PC-9 (cell line): ENCODE measurements at places on chromosomes 3 and 15. TPM values are rescaled to one million over a fixed set of nuclear protein-coding genes. Genes with fewer than 3 reads are reported as not detected.

The FOXL2 gene
- total RNA-seq = not detected in 2 replicates

The ADAMTSL3 gene
- 3.2 and 5.0 TPM in 2 replicates for total RNA-seq

The GNAT1 gene
- 0.48 TPM in 1 of 2 replicates, not detected in the other for total RNA-seq

The SLC9C1 gene
- not detected in 2 replicates for total RNA-seq

The CLRN1 gene
- not detected in 2 replicates for total RNA-seq

The LRRIQ4 gene
- 1.3 TPM in 2 replicates for total RNA-seq

The STRC gene
- 0.59 and 1.3 TPM in 2 replicates for total RNA-seq

The ARMC8 gene
- 32.2 and 32.4 TPM in 2 replicates for total RNA-seq

The CPA3 gene
- total RNA-seq = not detected in 2 replicates

The KIF15 gene
- total RNA-seq = 16.5 and 25.8 TPM in 2 replicates

The NANOGP8 gene
- total RNA-seq = not detected in 2 replicates

The CTXN2 gene
- not detected in 2 replicates for total RNA-seq

The ZBTB20 gene
- 23.4 and 26.5 TPM in 2 replicates for total RNA-seq

The MKRN3 gene
- total RNA-seq = 26.1 and 28.0 TPM in 2 replicates

The PROS1 gene
- total RNA-seq = 0.25 and 0.57 TPM in 2 replicates

DNA sequence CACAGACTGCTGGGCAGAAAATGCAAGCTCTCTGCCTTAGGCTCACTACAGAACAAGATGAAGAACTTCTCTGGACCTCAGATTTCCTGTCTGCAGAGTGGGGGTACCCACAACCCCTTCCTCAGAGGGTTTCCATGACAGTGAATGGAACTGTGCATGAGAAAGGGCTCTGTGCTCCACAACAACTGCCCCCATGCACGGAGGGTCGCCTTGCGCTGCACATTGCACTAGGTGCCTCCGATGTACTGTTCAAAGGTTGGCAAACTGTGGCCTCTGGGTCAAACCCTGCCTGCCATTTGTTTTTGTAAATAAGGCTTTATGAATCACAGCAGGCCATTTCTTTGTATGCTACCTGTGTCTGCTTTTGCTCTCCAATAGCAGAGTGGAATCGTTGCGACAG, 172.0 kb downstream of the RAB11A start:
- no peak for DNase-seq

DNA sequence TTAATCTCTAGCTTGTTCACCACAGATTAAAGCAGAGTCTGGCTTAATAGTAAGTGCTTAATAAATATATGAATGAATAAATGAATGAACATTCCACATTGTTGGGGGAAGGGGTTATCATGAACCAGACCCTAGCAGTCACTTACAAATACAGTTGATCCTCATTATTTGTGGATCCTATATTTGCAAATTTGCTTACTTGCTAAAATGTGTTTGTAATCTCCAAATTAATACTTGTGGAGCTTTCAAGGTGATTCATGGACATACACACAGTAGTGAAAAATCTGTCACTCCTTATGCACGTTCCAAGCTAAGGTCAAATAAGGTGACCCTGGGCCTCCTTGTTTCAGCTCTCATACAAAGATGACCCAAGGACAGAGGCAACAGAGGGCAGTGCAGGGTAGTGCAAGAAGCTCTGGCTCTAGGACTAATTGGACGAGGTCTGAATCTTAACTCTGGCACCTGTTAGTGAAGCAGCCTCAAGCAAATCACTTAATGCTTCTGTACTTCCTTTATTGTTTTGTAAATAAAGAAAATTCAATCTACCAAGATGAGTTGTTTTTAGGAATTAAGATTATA, 112.8 kb upstream of the C2CD4B start:
- no peak for DNase-seq

GRCh38 chr3:184952671-184953070, 140.7 kb downstream of the VPS8 start:
- no peak for DNase-seq

- DNase-seq = no peak
Observed at GRCh38 chr3:24657870-24658510, 163.3 kb upstream of the THRB start.

DNA sequence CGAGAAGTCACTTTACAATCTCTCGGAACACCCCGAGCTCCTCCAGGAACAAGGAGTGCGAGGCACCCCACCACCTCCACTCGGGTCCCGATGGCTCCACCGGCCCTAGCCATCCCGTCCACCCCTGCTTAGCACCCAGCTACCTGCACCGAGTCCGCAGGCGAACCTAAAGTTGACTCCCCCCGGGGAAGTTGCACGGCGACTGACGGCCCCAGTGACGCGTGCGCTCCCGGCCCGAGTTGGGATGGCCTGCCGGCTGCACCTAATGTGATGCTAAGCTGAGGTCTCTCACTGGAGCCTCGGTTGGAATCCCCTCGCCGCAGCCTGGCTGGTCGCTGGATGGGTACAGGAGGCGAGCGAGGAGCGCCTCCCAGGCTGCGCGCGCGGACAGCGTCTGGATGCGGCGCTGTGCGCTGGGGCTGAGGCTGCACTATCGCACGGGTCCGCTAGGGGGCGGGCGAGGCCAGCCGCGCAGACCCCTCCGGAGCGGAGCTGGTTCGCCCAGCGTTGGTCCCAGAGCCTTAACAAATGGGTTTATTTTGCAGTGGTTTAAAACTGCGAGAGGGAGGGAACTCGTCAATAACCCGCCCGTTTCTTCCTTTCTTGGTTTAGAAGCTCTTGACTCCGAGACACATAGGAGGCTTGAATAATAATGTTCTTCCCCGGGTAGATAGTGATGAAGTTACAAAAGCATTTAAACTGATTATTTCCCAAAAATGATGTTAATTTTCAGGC, at the start of gene OXTR:
OXTR (minus strand) TSS at position 526 of the 735 bp plus-strand sequence. CDS start 1,426 bp downstream, outside the sequence.
- peak; percentile 80 for DNase-seq

GRCh38 chr3:170128977-170129431, 52.5 kb downstream of the PHC3 start:
- no peak for DNase-seq

- DNase-seq = peak; percentile 49
Observed at GRCh38 chr15:65101411-65101890, 13.5 kb downstream of the UBAP1L start.

GRCh38 chr3:127082066-127082465, 99.2 kb downstream of the PLXNA1 start:
- DNase-seq = no peak

GRCh38 chr15:70435872-70436271, 327.5 kb downstream of the UACA start:
- DNase-seq = no peak

DNA sequence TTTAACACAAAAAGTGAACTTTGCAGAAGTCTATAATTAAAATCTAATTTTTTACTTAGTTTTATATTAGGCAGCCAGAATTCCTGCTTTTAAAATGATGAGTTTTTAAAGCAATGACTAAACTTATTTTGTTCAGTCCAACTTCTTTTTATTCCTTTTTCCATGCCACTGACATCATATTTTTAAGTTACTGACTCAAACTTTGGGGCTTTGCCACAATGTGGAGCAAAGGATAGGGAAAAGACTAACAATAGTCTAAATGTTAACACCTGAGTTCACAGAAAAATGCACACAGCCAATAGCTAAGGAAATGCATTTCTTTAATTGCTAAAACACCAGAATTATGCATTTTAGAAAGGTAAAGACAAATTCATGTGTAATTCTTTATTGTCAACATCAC, 647.6 kb upstream of the DPPA4 start:
- DNase-seq = no peak

GRCh38 chr3:189947068-189947467, 173.6 kb downstream of the P3H2 start:
- no peak for DNase-seq

DNA sequence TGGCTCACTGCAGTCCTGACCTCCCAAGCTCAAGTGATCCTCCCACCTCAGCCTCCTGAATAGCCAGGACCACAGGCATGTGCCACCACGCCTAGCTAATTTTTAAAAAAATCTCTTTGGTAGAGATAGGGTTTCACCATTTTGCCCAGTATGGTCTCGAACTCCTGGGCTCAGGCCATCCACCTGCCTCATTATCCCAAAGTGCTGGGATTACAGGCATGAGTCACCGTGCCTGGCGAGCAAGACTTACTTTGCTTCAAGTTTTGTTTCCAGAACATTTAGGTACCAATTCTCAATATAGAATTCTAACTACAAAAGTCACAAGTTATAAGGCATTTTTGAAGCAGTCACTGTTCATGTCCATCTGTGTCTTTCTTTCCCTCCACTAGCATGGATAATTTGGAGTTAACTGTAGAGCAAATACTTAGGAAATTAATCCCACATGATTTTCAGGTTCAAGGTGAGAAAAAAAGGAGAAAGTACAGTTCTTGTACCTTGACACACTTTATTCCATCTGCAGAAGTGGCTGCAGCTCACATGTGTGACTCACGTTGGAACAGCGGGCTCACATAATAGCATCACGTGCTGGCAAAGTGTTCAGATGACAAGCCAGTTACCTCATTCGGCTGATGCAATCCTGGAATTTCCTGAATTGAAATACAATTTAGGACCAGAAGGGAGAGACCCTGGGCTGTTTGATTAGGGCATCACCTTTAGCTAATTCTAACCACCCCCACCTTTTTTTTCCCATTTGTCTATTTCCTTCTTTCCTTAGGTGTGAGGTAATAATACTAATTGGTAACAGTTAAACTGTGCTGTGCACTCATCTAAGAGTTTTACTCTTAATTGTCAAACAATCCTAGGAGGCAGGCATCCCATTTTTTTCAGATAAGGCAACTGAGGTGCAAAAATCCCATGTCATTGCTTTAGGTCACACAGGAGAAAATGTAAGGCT, 46.9 kb upstream of the NEDD4 start:
- DNase-seq = peak; percentile 86

DNA sequence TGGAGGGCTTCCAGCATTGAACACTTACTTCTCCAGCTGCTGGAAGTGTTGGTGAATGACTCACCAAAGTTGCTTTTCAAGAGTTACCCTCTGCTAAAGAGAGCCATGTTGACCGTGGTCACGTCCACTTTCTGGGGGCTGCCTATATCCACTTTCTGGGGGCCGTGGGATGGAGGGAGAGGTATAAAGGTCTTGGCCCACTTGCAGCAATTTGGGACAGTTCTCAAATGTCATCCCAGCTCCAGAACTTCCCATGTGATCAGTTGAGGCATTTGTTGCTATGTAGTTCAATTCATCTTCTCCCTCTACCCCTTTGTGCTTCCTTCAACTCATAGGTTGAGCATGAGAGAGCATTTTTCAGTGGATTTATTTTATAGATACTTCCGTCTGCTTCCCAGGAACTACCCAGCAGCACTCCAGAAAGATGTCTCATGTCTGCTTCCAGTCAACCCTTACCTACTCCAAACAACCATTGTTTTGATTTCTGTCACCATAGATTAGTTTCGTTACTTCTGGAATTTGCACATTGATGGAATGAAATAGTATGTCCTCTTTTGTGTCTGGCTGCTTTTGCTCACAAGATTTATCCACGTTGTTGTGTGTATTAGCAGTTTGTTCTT, 130.6 kb downstream of the TCF12 start:
- DNase-seq = no peak

- peak; percentile 55 for DNase-seq
Observed at GRCh38 chr3:197454014-197454413, 101.8 kb downstream of the BDH1 start.

DNA sequence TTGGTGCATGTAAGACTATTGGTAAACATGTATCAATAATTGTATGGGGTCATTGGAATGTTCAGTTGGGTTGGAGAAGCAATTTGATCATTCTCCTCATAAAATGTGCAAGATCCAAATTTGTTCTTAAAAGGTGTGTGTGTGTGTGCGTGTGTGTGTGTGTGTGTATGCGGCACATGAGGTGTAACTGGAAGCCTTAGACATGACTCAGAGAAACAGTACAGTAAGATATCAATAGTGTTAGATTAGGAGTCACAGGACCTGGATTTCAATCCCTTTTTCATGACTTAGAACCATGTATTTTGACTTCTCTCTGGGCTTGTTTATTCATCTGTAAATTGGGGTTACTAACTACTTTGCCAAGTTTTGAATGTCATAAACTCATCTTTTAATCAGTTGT, 38.3 kb downstream of the RSRC1 start:
- no peak for DNase-seq

GRCh38 chr15:86751116-86751515, 671.4 kb downstream of the AGBL1 start:
- DNase-seq = no peak

DNA sequence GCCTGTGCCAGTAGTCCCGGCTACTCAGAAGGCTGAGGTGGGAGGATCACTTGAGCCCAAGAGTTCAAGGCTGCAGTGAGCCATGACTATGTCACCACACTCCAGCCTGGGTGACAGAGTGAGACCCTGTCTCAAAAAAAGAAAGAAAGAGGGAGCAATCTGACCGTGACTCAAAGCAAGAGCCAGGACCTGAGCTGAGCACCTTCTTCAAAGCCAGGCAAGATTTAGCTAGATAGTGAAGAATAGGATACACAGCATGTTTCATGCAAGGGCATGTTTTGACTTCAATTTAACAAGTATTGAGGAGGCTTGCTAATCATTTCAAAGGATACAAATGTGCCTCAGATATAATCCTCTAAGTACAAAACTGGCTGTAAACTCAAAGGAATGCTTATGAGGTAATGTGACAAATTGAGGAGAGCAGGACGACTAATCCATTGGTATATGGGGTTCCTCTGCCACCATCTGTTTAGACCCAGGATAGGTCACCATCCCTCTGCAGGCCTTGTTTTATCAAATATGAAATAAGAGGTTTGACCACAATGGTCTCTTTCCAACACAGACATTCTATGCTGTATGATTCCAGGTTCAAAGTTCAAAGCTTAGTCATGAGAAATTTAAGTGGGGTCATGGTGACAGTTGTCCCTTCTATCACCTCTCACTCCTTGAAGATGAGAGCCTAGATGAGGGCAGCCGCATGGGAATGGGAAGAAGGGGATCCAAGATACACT, 33.2 kb downstream of the RAB27A start:
- no peak for DNase-seq

- DNase-seq = no peak
Observed at GRCh38 chr15:37111427-37111717, 11.0 kb upstream of the MEIS2 start.

DNA sequence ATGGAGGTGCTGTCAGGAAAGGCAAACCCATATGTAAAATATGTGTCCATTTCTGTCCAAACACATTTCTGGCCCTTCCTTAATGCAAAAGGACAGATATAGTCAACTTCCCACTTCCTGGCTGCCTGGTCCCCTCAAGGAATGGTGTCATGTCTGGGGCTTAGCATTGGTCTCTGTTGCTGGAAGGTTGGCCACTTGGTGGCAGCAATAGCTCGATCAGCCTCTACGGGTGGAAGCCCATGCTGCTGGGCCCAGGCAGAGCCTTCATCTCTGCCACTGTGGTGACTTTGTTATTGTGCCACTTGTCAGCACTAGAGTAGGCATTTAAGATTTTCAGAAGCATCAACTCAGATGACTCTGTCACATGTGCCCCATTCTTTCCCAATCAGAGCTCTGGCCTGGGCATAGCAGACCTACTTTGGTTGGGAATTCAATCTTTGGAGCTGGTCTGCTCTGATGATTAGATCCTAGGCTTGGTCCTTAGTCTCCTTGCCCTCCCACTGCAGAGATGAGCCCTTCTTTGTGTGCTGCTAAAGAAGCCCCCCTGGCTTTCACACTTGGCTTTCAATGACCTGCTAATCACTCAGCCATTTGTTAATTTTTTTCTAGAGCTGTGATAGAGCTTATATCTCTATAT, 51.0 kb upstream of the SPSB4 start:
- peak; percentile 21 for DNase-seq

DNA sequence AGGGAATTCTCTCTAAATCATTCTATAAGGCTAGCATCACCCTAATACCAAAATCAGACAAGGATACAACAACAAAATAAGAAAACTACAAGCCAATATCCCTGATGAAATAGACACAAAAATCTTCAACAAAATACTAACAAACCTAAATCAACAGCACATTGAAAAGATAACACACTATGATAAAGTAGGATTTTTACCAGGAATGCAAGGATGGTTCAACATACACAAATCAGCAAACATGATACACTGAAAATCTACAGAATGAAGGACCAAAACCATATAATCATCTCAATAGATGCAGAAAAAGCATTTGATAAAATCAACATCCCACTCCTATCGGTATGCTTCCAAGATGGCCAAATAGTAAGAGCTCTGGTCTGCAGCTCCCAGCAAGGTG, 39.5 kb downstream of the ALDH1A2 start:
- DNase-seq = no peak
